ENCODE measurements at places on chromosomes 4 and X.

- DNase-seq: no peak
These were observed 1253.8 kb downstream of the C4orf33 start for GRCh38 chr4:130349745-130350144.

DNA sequence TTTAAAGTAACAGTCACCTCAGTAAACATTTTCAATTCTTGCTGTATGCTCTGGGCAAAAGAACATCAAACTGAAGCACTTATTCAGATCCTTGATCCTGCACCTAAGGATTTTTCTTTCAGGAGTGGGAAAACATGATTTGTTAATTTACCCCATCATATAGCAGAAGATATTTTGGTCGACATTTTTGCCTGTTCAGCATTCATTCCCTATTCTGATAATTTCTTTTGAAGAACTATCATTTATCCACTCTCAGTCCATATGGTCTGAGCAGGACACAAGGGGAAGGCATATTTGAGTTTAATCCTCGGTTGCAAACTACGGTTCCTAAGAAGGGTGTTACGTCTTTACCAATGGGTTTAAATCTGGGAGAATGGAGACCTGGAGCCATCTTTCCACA lies 1.2 kb upstream of the CLOCK start:
- no peak for DNase-seq

DNA sequence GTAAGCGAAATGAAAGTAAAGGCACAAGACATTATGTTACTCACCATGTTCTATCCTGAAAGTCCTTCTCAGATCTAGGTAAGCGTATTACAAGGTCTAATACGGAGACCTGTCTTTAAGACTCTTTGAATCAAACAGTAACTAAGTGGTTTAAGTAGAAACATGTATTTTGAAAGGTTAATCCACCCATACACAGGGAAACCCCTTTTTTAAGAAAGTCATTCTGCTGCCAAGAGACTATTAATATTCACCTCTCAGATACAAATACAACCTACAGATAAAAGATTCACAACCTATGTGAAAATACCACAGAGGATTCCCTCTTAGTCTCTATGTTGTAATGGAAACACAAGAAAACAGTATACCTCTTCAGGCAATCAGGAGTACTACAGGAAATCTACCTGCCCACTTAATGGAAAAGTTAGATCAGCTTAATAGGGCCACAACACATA lies 63.2 kb upstream of the TNIP3 start:
- no peak for DNase-seq

- no peak for DNase-seq
These were observed 470.0 kb downstream of the FAT4 start for GRCh38 chr4:125784741-125785140.

- no peak for DNase-seq
These were observed 3.3 kb downstream of the GASK1B start for GRCh38 chr4:158169506-158169905.

Data from CD4-positive, alpha-beta T cell (primary cell).